CD8-positive, alpha-beta memory T cell (primary cell): ENCODE measurements at places on chromosomes 6 and 20.

- DNase-seq, result no peak
These were observed 138.9 kb upstream of the TMEM170B start for GRCh38 chr6:11398451-11399326.

DNA sequence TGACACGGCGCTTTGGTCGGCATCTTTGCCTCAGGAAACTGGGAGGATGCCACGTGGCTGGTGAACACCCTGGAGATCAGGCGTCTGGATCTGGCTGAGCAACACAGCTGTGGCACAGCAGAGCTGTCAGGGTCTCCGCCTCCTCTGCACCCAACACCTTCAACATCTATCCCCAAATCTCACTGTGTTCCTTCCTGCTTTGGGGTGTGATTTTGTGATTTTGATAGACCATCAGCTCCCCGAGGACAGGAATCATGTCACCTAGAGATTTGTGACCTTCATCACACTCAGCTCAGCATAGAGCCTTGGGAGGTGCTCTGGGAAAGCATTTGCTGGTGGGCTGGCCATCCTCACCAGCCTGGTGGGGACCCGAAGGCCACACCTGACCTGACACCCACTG lies 203.7 kb upstream of the FOXQ1 start:
- DNase-seq, result no peak

DNA sequence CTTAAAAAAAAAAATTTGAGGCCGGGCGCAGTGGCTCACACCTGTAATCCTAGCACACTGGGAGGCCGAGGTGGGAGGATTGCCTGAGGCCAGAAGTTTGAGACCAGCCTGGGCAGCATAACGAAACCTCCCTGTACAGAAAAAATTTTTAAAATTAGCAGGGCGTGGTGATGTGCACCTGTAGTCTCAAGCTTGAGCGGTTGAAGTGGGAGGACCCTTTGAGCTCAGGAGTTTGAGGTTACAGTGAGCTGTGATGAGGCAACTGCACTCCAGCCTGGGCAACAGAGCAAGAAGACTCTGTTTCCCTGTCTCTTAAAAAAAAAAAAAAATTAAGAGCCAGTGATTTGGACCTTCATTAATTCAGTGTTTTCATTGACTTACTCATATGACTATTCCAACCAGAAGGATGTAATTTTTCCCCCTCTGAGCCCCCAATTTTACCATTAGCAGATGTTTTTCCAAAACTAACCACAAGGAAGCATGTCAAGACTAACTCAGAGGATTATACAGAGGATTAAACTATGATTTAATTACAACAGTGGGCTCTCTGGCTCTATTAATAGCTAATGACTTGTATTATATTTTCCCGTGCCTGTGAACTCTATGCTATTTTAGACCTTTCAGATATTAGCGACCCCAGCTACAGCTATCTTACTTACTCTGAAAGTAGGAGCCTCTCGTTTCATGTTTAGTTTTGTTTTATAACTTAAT lies 75.1 kb downstream of the ARID1B start:
- no peak for DNase-seq

DNA sequence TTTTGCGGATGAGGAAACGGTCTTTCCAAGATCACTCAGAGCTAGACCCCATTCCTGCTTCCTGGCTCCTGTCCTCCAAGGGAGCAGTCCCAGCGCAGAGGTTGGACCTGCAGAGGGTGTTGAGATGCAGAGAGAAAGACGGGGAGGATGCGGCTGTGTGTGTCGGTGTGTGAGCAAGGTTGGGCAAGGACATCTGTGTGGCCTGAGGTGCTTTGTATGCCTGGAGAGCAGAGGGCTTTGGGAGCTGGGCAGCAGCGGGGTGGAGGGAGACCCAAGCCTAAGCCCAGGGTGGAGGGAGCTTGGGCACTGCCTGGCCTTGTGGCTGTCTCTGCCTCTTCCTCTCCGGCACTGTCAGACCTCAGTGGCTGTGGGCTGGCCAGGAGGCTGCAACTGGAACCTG lies 147.4 kb upstream of the RNF24 start:
- DNase-seq, result no peak

GRCh38 chr6:153484056-153484455 lies 353.0 kb upstream of the RGS17 start:
- DNase-seq, result no peak

DNA sequence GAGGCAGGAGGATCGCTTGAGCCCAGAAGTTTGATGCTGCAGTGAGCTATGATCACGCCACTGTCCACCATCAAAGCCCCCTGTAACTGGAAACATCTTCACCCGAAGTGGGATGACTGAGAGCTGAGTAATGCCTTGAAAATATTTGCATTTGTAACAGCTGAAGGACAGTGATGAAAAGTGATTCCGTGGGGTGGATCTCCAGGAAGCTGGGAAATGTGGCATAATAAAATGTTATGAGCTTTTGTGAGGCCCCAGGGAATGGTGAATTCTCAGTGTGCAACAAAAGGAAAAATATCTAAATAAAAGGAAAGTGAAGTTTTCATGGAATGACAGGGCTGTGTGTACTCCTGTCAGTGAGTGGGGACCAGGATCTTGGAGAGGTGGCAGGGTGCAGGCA lies 92.0 kb downstream of the JAG1 start:
- no peak for DNase-seq

- no peak for DNase-seq
These were observed 2.4 kb upstream of the PRR18 start for GRCh38 chr6:166310634-166311033.

DNA sequence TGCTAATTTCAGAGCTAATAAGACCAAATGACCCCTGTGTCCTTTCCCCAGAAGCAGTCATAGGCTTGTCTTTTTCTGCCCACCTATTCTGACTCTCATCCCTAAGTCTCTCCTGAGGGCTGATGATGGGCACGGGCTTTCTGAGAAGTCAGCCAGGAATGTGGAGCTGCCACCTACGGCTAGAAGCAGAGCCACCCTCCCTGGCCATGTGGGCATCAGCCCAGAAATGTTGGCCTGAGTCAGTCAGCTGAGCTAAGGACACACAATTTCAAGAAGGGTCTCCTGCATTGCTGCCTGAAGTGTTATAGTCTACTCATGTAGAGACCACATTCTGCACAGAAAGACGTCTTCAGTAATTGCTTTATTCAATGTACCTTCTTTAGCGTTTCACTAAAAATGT lies 17.1 kb downstream of the MYLIP start:
- DNase-seq, result no peak

GRCh38 chr6:82906489-82906888 lies 159.2 kb downstream of the UBE3D start:
- DNase-seq, result no peak

GRCh38 chr6:119170103-119170446 lies 91.6 kb upstream of the FAM184A start:
- no peak for DNase-seq

GRCh38 chr6:147618927-147619326 lies 110.4 kb downstream of the SAMD5 start:
- no peak for DNase-seq

- DNase-seq, result no peak
These were observed 29.3 kb upstream of the TXNDC5 start for GRCh38 chr6:7939864-7940228.

- DNase-seq, result no peak
These were observed 28.5 kb upstream of the EPHA7 start for GRCh38 chr6:93447874-93448273.
